ENCODE measurements at places on chromosomes 4 and X.

DNA sequence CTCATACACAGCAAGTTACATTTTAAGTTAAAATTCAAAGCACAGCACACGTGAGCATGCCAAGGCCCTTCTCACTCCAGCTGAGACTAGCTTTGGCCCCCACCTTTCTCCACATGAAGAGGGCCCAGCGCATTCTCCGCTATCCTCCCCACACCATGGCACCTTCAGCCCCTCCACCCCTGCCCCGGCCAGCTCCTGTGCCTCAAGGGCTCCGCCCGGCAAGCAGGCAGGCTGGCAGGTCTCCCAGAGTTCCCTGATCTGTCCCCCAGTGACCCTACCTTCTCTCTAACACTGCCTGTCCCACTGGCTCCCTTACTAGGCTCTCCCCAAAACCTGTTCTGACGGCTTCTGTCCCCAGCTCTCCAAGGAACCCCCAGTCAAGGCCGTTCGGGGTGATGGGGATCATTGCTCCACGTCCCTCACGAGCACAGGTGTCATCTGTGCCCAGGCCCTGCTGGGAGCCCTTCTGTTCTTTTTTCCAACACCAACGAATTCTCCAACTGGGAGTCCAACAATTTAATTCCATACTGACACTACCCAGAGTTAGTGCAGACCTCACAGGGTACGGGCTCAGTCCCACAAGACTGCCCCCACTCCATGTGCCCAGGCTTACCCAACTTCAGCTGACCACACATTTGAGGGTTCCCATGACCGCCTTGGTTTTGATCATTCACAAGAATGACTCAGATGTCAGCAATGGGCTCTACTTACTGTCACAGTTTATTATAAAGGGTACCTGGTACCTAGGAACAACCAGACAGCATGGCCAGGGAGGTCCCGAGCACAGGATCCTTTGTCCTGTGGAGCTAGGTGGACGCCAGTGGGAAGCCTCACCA, 4.2 kb downstream of the LETM1 start:
- H3K4me3 ChIP-seq: no peak overlapping the region
- H3K36me3 ChIP-seq: peaks cover 6% of the 10 kb centered on the region
- no peaks in the 10 kb centered on the region for H3K27me3 ChIP-seq

- no peak overlapping the region for H3K27ac ChIP-seq
- H3K4me3 ChIP-seq: no peak overlapping the region
- no peak for DNase-seq
- no peaks in the 10 kb centered on the region for H3K4me1 ChIP-seq
Observed at GRCh38 chr4:187333151-187333550, 609.5 kb upstream of the FAT1 start.

DNA sequence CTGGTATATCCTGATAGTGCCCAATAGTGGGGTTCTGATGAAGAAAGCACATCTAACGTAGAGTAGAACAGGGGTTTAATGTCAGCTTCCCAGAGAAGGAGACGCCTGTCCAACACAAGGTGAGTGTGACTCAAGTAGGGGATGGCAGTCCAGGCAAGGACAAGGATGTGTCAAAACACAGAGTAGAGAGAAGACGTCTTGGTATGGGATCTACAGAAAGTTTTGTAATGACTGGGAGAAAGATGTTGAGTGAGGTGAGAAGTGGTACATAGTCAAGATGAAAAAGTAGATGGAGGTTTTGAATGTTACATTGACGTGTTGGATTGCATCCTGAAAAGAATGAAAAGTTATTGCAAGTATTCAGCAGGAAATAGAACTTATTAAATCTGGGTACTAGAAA, 124.4 kb downstream of the TMA16 start:
- no peaks in the 10 kb centered on the region for H3K27me3 ChIP-seq
- H3K4me1 ChIP-seq: peaks cover under 1% of the 10 kb centered on the region
- no peak overlapping the region for H3K27ac ChIP-seq
- H3K36me3 ChIP-seq: no peaks in the 10 kb centered on the region

- H3K4me1 ChIP-seq: peaks cover 3% of the 10 kb centered on the region
- peaks cover 26% of the 10 kb centered on the region for H3K36me3 ChIP-seq
- H3K4me3 ChIP-seq: no peak overlapping the region
- no peak overlapping the region for H3K27ac ChIP-seq
- DNase-seq: no peak
Observed at GRCh38 chr4:142274137-142274536, 572.0 kb downstream of the INPP4B start.

GRCh38 chrX:103495786-103496185, 23.5 kb downstream of the RAB40A start:
- no peak overlapping the region for H3K4me3 ChIP-seq
- no peak for DNase-seq
- H3K27me3 ChIP-seq: no peaks in the 10 kb centered on the region
- H3K36me3 ChIP-seq: no peaks in the 10 kb centered on the region
- H3K4me1 ChIP-seq: no peaks in the 10 kb centered on the region
- no peak overlapping the region for H3K27ac ChIP-seq

DNA sequence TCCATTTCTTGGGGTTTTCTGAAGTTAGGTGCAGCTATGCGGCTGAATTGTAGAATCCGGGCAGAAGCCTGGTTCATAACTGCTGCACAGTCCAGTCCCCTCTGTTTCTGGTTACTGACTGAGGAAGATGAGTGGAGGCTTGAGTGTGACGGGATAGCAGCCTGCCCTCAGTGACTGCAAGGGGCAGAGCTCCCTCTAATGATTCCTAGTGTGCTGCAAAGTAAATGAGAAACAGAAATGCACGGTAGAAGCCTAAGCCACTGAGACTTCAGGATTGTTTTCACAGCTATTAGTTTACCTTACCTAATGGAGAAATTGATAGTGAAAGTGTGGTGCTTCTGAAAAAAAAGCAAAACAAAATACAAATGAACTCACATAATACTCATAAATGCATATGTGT, 189.2 kb downstream of the GPM6A start:
- no peaks in the 10 kb centered on the region for H3K36me3 ChIP-seq
- H3K27me3 ChIP-seq: no peaks in the 10 kb centered on the region
- no peak overlapping the region for H3K4me3 ChIP-seq
- no peaks in the 10 kb centered on the region for H3K4me1 ChIP-seq

GRCh38 chr4:21092531-21092930, 392.3 kb downstream of the PACRGL start:
- H3K27me3 ChIP-seq: no peaks in the 10 kb centered on the region
- H3K4me1 ChIP-seq: no peaks in the 10 kb centered on the region
- H3K4me3 ChIP-seq: no peak overlapping the region
- no peak overlapping the region for H3K27ac ChIP-seq

GRCh38 chr4:55002431-55002830, 123.0 kb downstream of the KDR start:
- no peaks in the 10 kb centered on the region for H3K27me3 ChIP-seq
- no peak for DNase-seq
- no peaks in the 10 kb centered on the region for H3K4me1 ChIP-seq
- no peak overlapping the region for H3K4me3 ChIP-seq
- no peaks in the 10 kb centered on the region for H3K36me3 ChIP-seq

DNA sequence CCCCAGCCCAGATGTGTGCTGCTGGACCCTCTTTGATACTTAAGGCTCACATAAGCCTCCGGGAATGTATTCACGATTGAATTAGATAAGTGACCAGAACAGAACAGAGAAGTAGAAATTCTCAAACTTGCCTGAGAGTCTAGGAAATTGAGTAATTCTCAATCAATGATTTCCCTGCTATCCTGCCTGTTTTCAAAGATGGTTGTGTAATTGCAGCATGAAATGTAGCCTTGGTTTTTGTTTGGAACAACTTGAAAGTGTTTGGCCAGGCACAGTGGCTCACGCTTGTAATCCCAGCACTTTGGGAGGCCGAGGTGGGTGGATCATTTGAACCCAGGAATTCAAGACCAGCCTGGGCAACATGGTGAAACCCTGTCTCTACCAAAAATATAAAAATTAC, 41.2 kb downstream of the TNIP2 start:
- DNase-seq: no peak
- peaks cover 12% of the 10 kb centered on the region for H3K4me1 ChIP-seq
- H3K4me3 ChIP-seq: no peak overlapping the region
- H3K27ac ChIP-seq: no peak overlapping the region
- H3K27me3 ChIP-seq: no peaks in the 10 kb centered on the region

DNA sequence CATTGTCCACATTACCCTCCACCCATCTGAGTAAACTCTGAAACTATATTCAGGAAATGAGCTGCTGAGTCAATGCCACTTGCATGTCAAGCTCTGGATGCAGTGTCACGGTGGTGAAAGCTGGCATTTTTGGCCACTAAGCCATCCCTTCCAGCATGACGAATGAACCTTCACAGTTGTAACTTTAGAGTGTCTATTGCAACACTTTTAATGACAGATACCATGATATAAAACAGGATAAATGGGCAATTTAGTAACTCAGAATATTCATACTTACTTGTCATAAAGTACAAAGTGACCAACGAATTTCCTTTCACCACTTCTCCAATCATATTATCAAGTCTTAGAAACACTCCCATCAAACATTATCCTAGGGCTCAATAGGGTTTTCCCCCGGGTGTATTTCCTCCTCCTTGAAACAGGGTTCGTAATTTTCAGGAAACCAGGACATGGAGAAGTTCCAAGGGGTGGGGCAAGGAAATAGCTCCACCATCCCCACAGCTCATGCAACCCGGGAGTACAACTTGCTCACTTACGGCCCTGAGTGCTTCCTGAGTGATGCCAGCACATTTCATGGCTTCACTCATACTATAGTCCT, 73.1 kb downstream of the MTHFD2L start:
- no peaks in the 10 kb centered on the region for H3K4me1 ChIP-seq
- H3K27ac ChIP-seq: no peak overlapping the region
- H3K36me3 ChIP-seq: no peaks in the 10 kb centered on the region
- DNase-seq: peak; percentile 13

DNA sequence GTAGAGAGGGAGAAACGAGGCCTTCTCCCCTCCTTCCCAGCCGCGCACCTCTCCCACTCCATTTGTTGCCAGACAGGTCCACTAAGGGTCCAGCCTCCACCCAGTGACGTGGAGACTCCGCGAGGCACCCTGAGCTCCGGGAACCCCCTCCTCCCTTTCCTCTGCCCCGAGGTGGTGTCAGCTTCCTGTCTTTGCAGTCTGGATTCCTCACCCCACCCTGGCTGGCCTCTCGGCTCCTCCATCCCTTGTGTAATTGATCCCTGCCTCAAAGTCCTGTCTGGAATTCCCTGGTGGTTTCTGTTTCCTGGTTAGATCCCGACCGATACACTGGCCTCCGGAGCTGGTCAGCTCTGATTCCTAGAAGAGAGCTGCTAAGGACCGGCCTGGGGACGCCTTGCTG, 105.9 kb upstream of the SCOC start:
- no peak for DNase-seq
- no peaks in the 10 kb centered on the region for H3K36me3 ChIP-seq
- H3K4me1 ChIP-seq: no peaks in the 10 kb centered on the region
- peaks cover 4% of the 10 kb centered on the region for H3K27me3 ChIP-seq
- H3K4me3 ChIP-seq: no peak overlapping the region

DNA sequence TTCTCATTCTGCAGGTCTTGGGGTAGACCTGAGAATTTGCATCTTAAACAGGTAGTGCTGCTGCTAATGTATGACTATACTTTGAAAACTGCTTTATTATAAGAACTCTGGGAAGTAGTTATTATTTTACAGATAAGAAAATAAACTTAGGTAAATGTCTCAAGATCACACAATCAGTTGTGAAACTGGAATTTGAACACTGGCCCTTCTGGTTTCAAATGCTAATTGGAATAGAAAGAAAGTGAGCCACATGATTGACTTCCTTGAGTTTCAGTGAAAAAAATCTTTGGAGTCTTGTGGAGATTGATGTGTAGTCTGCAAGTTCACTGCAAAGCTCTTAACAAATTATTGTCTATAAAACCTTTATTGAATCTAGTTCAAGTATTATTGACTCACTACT, 44.5 kb downstream of the FTHL17 start:
- H3K4me1 ChIP-seq: no peaks in the 10 kb centered on the region
- H3K27me3 ChIP-seq: peaks cover 2% of the 10 kb centered on the region
- no peak for DNase-seq
- no peak overlapping the region for H3K27ac ChIP-seq
- no peak overlapping the region for H3K4me3 ChIP-seq

DNA sequence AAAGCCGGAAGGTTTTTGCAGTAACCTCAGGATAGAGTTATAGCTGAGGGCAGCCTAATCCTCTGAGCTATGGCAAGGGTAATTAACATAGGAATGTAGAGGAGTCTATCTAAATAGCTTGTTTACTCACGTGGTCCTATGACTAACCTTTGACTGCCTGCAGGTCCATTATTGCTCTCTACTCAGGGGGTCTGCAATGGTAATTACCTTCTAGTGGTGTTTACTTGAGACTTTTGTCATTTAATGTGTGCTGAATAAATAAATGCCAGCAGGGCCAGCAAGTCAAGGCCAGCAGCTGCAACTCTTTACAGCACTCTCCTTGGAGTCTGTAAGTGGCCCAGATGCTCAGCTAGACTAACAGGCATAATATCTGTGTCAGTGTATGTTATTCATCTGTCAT, 212.7 kb upstream of the FMR1 start:
- no peak for DNase-seq
- H3K36me3 ChIP-seq: no peaks in the 10 kb centered on the region
- H3K27ac ChIP-seq: no peak overlapping the region
- no peaks in the 10 kb centered on the region for H3K27me3 ChIP-seq
- no peak overlapping the region for H3K4me3 ChIP-seq
- H3K4me1 ChIP-seq: no peaks in the 10 kb centered on the region

DNA sequence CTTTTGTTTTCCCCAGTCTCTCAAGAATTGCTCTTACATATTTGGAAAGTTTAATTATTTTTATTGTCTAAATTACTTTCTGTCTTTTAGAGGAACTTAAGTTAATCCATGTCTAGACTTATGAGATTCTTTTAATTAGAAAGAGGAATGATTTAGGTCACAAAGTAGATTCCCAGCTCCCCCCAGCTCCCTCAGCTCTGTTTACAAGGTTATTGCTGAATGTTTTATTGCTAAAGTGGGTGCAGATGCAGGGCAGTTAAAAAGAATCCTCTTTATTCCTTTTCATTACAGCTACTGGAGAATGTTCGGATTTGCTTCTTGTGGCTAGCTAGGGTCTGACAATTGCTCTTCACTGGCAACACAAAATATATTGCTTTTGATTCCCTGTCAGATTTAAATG, 33.7 kb upstream of the CCKAR start:
- no peak overlapping the region for H3K4me3 ChIP-seq
- H3K36me3 ChIP-seq: no peaks in the 10 kb centered on the region
- no peak for DNase-seq
- peaks cover 3% of the 10 kb centered on the region for H3K27me3 ChIP-seq
- no peaks in the 10 kb centered on the region for H3K4me1 ChIP-seq
- no peak overlapping the region for H3K27ac ChIP-seq

GRCh38 chr4:95151255-95151654, 393.5 kb downstream of the BMPR1B start:
- H3K36me3 ChIP-seq: no peaks in the 10 kb centered on the region
- no peak overlapping the region for H3K4me3 ChIP-seq
- no peaks in the 10 kb centered on the region for H3K27me3 ChIP-seq
- peaks cover 6% of the 10 kb centered on the region for H3K4me1 ChIP-seq

GRCh38 chr4:159736411-159736810, 633.5 kb downstream of the RAPGEF2 start:
- H3K4me1 ChIP-seq: no peaks in the 10 kb centered on the region
- H3K36me3 ChIP-seq: no peaks in the 10 kb centered on the region
- H3K27ac ChIP-seq: no peak overlapping the region
- DNase-seq: no peak
- H3K27me3 ChIP-seq: no peaks in the 10 kb centered on the region

- H3K27ac ChIP-seq: no peak overlapping the region
- H3K36me3 ChIP-seq: no peaks in the 10 kb centered on the region
- no peaks in the 10 kb centered on the region for H3K4me1 ChIP-seq
- no peak for DNase-seq
- H3K27me3 ChIP-seq: no peaks in the 10 kb centered on the region
Observed at GRCh38 chr4:19686456-19686855, 565.2 kb upstream of the SLIT2 start.

- no peaks in the 10 kb centered on the region for H3K4me1 ChIP-seq
- H3K4me3 ChIP-seq: peak overlapping the region; percentile 54
- DNase-seq: no peak
- H3K27ac ChIP-seq: no peak overlapping the region
- H3K27me3 ChIP-seq: no peaks in the 10 kb centered on the region
Observed at GRCh38 chr4:143358923-143359643, 22.4 kb downstream of the GAB1 start.
